ENCODE measurements at places on chromosomes 7 and 10. TPM values are rescaled to one million over a fixed set of nuclear protein-coding genes. Genes with fewer than 3 reads are reported as not detected.

PTF1A gene
- not detected for polyA plus RNA-seq

KIF11 gene
- polyA plus RNA-seq, result 0.92 TPM

CYP2E1 gene
- 0.94 TPM for polyA plus RNA-seq

BMPER gene
- polyA plus RNA-seq, result not detected

PLPP4 gene
- not detected for polyA plus RNA-seq

CYP17A1 gene
- polyA plus RNA-seq, result not detected

SFTPD gene
- polyA plus RNA-seq, result not detected

GRID1 gene
- not detected for polyA plus RNA-seq

IKZF1 gene
- 116 TPM for polyA plus RNA-seq

GIMAP7 gene
- 1,096 TPM for polyA plus RNA-seq

ANKMY2 gene
- polyA plus RNA-seq, result 14.9 TPM

RPEL1 gene
- polyA plus RNA-seq, result not detected

GNGT1 gene
- polyA plus RNA-seq, result not detected

METTL2B gene
- polyA plus RNA-seq, result 13.2 TPM

SLC18A3 gene
- polyA plus RNA-seq, result not detected

EVX1 gene
- polyA plus RNA-seq, result not detected

IFIT1 gene
- polyA plus RNA-seq, result 4.3 TPM

HYAL4 gene
- polyA plus RNA-seq, result not detected

AKR1D1 gene
- polyA plus RNA-seq, result not detected

COL1A2 gene
- not detected for polyA plus RNA-seq

BTBD16 gene
- polyA plus RNA-seq, result 0.09 TPM

KCNK18 gene
- not detected for polyA plus RNA-seq

CPEB3 gene
- polyA plus RNA-seq, result 0.88 TPM

GBX1 gene
- polyA plus RNA-seq, result not detected

CTNNA3 gene
- polyA plus RNA-seq, result not detected

SLC12A9 gene
- polyA plus RNA-seq, result 7.0 TPM

SCIN gene
- 0.07 TPM for polyA plus RNA-seq

CALML3 gene
- not detected for polyA plus RNA-seq

PLOD3 gene
- 30.4 TPM for polyA plus RNA-seq

PPP1R9A gene
- not detected for polyA plus RNA-seq

VAX1 gene
- polyA plus RNA-seq, result not detected

WAC gene
- polyA plus RNA-seq, result 44.1 TPM

ACADSB gene
- polyA plus RNA-seq, result 26.9 TPM

GIMAP1 gene
- 36.6 TPM for polyA plus RNA-seq

ATP6V0E2 gene
- polyA plus RNA-seq, result 163 TPM

OPN4 gene
- polyA plus RNA-seq, result not detected

GTF2IRD2 gene
- polyA plus RNA-seq, result 12.2 TPM

CPED1 gene
- polyA plus RNA-seq, result not detected

CYP26C1 gene
- 0.08 TPM for polyA plus RNA-seq

CPVL gene
- not detected for polyA plus RNA-seq

VGF gene
- not detected for polyA plus RNA-seq

COMMD3 gene
- polyA plus RNA-seq, result 71.1 TPM

PTPRN2 gene
- 2.6 TPM for polyA plus RNA-seq

GPNMB gene
- not detected for polyA plus RNA-seq

CALD1 gene
- 0.13 TPM for polyA plus RNA-seq

ADRA2A gene
- polyA plus RNA-seq, result not detected

ADAM22 gene
- 0.21 TPM for polyA plus RNA-seq

LOXL4 gene
- not detected for polyA plus RNA-seq
